Suprapubic skin (tissue), 4 donors: ENCODE measurements at places on chromosomes 11 and 22. TPM values are rescaled to one million over a fixed set of nuclear protein-coding genes. Genes with fewer than 3 reads are reported as not detected.

GRCh38 chr11:67456068-67456705 is 1.0 kb downstream of the CABP4 start:
- DNase-seq, result no peak

- DNase-seq, result no peak
Measured at GRCh38 chr11:75815345-75816168, 547 bp downstream of the UVRAG start.

The MOGAT2 gene
- total RNA-seq, result 3.5 TPM

The LARGE1 gene
- total RNA-seq, result 21.7 TPM
